Activated CD4-positive, alpha-beta T cell treated with anti-CD3 and anti-CD28 coated beads, Interleukin-2, amount 50 U/mL, for 16 hours (primary cell): ENCODE measurements at places on chromosomes 2 and 18.

GRCh38 chr2:55581874-55582547 is 35.4 kb downstream of the PPP4R3B start:
- no peak for DNase-seq

- DNase-seq, result no peak
Observed at GRCh38 chr2:118706371-118706770, 141.1 kb downstream of the EN1 start.

GRCh38 chr2:74137651-74138599 is 9.8 kb downstream of the BOLA3 start:
- no peak for DNase-seq

- peak; percentile 13 for DNase-seq
Observed at GRCh38 chr18:5456577-5457461, 87.0 kb downstream of the EPB41L3 start.

GRCh38 chr2:110828330-110828729 is 96.0 kb downstream of the ACOXL start:
- no peak for DNase-seq

DNA sequence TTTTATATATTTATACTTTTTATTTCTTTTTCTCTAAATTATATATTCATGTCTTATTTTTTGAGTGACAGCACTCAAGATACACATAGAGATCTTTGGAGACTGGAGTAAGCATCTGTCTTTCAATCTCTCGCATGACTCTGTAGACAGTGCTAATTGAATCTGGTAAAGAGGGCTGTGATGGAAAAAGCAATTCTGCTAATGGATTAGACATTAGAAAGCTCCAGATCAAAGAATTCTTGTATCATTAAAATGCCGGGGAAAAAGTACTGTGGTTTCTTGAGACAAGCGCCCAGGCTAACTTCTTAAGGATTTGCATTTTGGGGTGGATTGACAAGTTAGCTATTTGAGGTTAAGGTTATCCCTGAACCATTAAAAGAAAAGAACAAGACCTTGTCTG is 383.1 kb upstream of the TNP1 start:
- DNase-seq, result no peak

- DNase-seq, result no peak
Observed at GRCh38 chr2:64207573-64207972, 63.4 kb upstream of the PELI1 start.

- DNase-seq, result peak; percentile 12
Observed at GRCh38 chr2:112995346-112995920, 9.8 kb upstream of the IL36A start.

DNA sequence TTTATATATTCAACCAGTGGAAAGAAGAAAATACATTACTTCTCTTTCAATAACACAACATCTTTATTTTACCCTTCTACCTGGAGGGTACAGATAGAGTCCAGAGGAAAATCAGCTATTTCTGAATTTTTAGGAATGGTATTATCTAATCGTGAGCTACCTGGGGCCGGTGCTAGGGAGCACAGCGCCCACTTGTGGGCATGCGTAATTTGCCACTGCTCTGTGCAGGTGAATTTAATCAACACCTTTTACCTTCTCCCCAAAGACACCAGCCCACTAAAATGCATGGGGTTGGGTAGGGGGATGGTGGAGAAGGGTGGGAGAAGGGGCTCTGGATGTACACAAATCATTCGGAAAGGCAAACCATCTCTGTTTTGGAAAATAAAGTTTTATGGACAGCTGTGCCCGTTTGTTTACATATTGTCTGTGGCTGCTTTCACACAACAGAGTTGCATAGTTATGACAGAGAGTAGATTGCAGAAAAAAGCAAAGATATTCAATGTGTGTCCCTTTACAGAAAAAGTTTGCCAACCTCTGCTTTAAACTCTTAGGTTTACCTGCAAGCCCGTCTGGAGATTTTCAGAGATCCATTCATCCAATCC is 51.5 kb upstream of the DCC start:
- DNase-seq, result peak; percentile 12

- no peak for DNase-seq
Observed at GRCh38 chr2:44975571-44976450, 33.4 kb downstream of the SIX2 start.

GRCh38 chr2:9657083-9657482 is 26.3 kb upstream of the YWHAQ start:
- DNase-seq, result no peak

DNA sequence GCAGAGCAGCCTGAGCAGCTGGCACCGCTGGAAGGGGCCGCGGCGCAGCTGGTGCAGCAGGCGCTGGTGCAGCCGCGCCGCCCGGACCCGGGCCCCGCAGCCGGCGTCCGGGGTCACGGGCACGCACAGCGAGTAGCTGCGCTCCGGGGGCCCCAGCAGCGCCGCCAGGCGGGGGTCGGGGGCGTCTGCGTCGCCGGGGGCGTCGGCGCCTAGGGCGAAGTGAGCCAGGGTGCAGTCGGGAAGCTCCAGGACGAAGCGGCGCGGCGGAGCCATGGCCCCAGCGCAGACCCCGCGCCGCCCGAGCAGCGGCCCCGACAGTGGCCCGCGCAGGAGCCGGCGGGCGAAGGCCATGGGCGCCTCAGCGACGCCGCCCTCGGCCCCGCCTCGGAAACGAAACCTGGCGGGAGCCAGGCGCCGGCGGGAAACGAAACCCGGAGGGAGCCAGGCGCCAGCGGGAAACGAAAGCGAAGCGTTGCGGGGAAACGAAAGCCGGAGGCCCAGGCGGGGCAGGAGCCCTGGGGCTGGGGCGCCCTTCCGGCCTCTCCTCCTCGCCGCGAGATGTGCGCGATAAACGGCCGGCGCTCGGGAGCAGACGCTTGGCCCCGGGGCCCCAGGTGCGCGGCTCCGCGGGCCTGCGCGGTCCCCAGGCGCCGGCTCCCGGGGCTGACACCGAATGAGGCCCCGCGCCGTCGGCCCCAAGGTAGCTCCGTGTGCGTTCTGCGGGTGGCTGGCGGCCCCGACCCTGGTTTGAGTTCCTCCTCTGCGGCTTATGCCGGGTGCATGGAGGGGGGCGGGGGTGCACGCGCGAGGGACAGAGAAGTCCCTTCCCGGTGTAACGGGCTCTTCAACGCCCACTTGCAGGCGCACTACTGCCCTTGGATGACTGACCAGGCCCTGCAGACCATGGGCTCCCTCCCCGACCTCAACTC is at the start of gene CMPK2:
Gene CMPK2 (minus strand): TSS at position 562 of the 929 bp plus-strand sequence. CDS start 211 bp downstream, at position 351.
- peak; percentile 84 for DNase-seq

DNA sequence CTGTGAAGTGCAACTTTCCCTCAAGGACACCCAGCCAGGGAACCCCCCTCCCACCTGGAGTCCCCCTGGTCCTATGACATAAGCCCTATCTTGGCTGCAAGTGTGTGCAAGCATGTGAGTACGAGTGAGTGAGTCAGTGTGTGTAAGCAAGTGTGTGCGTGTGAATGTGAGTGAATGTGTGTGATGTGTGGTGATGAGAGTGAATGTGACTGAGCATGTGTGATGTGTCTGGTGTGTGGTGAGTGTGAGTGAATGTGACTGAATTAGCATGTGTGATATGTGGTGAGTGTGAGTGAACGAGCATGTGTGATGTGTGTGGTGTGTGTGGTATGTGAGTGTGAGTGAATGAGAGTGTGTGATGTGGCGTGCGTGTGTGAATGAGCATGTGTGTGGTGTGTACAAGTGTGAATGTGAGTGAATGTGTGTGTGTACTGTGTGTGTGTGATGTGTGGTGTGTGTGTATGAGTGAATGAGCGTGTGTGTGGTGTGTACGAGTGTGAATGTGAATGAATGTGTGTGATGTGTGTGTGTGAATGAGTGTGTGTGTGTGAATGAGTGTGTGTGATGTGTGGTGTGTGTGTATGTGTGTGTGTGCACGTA is 68.8 kb upstream of the SMAD7 start:
- no peak for DNase-seq

- no peak for DNase-seq
Observed at GRCh38 chr2:235827585-235827992, 333.7 kb downstream of the AGAP1 start.

- DNase-seq, result no peak
Observed at GRCh38 chr2:108926561-108927380, 62.2 kb downstream of the EDAR start.

DNA sequence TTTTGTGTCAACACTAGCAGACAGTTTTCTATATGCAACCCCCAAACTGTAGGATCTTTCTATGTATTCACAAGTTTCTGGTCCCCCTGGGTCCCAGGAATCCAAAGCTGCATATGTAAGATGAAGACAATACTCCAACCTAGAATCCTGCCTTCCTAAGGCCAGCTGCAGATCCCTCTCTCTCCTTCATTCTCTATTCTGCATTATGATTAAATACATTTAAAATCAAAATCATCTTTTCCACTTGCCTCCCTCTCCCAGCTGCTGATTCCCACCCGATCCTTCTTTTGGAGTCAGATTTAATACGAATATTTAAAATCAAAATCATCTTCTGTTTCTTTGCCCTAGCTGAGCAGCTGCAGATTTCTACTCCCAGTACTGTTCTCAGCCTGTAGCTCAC is 783.0 kb upstream of the ZEB2 start:
- DNase-seq, result no peak

GRCh38 chr2:16223841-16224177 is 283.5 kb downstream of the MYCN start:
- DNase-seq, result no peak

DNA sequence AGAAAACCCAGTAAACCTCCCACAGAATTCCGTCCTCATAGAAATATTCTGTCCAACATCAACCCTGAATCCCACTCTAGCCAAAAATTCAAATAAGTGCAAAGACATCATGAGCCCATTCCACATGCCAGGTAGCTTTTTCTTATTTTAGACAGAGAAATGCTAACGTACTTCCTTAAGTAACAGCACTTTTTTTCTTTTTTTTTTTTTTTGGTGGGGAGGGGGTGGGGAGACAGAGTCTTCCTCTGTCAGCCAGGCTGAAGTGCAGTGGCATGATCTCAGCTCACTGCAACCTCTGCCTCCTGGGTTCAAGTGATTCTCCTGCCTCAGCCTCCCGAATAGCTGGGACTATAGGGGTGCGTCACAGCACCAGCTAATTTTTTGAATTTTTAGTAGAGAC is 45.5 kb downstream of the ANKRD44 start:
- DNase-seq, result no peak

GRCh38 chr2:203590496-203590895 is 55.4 kb upstream of the RAPH1 start:
- no peak for DNase-seq

DNA sequence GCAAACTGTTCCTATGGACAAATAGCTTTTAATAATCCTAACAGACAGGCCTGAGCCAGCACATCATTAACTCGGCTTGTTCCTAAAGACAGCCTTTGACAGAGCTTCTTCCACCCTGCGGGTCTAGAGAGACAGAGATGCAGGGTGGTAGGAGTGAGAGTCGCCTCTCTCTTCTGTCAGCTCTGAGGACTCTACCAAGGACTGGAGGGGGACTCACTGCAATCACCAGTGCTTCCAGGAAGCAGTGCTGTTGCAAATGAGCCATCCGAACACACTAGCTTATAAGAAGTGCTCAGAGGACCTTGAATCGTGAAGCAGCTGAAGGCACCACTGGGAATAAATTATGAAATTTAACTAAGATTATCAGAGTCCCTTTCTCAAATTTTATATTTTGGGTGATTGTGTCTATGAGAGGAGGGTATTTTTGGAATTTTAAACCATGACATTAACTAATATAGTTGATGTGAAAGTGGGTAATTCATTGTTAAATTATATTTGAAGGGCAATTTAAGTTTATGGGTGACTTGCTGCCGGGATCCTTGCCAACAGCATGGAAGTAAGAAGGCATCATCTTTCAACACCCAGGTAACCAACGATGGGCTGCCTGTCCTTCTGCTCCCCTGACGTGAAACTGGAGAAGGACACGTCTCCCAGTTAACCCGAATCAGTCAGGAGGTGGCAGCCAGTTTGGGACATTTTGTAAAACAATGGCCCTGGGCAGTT is 43.6 kb upstream of the PXDN start:
- DNase-seq, result no peak

GRCh38 chr2:134540990-134541389 is 177.8 kb downstream of the TMEM163 start:
- no peak for DNase-seq

DNA sequence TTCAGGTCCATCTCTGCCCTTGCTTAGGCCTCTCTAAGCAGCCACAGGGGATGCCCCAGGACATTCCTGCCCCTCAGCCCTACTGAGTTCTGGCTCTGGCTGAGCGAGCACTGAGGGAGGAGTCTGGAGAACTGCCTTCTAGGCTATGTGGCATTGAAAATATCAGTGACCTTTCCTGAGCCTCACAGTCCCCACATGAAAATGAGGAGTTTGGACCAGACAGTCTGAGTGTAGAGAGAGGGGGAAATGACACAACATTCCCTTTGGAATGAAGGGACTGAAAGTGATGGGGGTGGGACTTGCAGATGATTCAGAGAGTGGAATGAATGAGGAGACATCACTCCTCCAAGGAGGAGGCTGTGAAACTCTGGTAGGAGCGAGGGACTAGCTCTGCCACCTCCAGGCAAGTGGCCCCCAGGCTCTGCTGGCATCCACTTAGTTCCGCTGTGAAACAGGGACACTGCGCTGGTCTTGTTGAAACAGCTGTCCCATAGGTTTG is 8.0 kb downstream of the TNS1 start:
- no peak for DNase-seq

- DNase-seq, result no peak
Observed at GRCh38 chr2:239361311-239361642, 39.5 kb downstream of the HDAC4 start.

DNA sequence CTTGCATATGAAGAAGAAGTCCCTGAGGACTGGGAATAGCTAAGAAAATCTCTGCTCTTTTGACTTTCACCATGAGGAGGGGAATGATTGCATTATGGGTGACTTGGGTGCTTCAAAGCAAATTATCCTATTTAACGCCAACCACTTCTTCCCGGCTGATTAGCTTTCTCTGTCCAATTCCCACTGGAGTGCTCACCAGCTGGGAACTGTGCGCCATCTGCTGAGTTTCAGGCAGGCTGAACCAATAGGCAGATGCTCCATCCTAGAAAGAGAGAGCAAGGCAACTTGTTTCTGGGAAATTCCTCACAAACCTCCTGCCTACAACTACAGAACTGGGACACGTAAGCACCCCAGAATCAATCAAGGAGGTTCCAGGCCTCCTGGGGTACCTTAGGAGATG is 49.4 kb downstream of the POLE4 start:
- DNase-seq, result no peak

- no peak for DNase-seq
Observed at GRCh38 chr18:9766076-9766481, 58.0 kb downstream of the RAB31 start.

DNA sequence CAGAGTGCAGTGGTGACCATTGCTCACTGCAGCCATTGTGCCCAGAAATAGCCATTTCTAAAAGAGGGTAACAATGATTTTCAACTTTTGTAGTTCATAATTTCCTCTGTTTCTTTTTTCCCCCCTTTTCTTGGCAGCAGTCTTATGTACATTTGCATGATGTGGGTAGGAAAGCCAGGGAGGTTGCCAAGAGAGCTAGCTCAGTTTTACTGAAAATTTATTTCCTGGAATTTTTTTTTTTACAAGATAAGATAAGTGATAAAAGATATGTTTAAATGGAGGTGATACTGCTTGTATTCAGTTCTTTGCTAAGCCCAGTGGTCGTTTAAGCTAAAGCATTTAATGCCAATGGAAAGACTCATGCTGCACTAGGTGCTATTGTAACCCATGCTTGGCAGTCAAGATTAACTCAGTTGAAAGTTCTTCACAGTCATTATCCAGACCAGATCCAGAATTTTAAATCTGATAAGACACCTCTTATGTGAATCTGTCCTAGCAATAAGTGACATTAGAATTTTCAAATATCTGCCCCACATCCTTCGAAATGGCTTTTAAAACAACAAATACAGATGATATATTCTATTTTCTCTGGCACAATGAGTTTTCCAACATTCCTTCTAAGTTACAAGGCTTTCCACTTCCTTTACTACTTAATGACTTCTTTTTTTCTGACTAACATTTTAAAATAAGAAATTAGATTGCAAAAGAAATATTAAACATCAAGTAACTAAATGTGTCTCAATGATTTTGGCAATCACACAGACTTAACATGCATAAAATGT is 4.4 kb upstream of the ATP8B1 start:
- DNase-seq, result no peak
